ENCODE measurements at places on chromosomes 11 and 22.

DNA sequence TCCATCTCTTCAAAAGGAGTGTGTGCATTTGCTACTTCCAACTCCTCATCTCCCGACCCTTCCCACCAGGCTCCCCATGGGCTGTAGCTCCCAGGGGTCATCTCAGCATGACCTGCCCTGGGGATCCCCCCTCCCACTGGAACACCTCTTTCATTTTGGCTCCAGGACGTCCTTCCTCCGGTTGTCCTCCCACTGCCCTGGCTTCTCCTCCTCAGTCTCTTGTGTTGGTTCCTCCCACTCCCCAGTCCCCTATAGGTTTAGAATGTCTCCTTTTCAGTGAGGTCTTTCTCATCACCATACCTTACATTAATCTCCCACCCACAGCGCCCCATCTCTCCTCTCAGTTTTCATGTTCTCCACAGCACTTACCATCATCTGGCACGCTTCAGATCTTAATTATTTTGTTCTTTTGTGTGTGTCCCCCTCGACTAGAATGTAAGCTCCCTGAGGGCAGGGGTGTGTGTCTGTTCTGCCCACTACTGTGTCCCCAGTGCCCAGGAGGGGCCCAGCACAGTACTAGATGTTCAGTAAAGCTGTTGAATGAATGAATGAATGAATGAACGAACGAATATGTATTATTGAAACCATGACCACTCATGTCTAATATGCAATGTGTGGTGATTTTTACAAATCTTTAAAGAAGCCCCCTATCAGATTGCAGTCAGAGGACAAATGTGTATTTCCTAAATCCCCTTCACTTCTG, 2.0 kb upstream of the TMA7B start:
- no peak for DNase-seq

- DNase-seq: no peak
These were observed 54.1 kb downstream of the MCAM start for GRCh38 chr11:119262668-119263351.

DNA sequence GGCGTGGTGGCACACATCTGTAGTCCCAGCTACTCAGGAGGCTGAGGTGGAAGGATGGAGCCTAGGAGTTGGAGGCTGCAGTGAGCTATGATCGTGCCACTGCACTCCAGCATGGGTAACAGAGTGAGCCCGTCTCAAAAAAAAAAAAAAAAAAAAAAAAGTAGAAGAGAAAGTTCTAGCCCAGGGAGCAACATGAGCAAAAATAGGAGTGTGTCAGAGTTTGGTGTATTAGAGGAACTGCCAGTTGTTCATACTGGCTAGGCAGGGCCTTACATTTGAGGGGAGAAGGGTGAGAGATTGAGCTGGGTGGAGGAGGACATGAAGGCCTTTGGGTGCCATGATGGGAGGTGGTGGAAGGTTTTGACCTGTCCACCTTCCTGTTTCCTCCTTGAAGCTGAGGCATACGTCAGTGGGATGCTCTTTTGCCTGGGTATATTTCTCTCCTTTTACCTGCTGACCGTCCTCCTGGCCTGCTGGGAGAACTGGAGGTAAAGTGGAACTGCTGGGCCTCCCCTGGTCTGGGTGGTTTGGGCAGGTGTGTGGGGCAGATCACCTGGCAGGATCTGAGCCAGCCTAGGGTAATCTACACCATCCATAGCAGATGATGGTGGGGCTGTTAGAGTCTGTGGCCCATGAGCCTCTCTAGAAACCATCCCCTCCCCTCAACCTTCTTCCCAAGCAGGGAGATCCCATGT, 7.3 kb downstream of the SIDT2 start:
- DNase-seq: no peak

DNA sequence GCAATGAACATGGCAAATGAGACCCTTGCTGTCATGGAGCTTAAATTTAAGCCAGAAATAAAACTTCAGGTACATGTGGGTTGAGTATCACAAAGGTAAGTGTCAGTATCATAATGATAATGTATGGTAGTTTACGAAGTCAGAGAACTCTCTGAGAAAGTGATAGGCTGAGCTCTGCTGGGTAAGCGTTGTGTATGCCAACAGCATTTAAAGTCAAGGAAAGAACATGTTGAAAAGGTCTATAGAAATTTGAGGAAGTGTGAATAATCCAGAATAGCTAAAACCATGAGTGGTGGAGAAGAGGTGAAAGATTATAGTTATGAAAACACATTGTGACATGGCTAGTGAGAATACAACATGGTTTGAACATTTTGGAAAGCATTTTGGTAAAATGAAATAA, 17.4 kb upstream of the CTSC start:
- no peak for DNase-seq

DNA sequence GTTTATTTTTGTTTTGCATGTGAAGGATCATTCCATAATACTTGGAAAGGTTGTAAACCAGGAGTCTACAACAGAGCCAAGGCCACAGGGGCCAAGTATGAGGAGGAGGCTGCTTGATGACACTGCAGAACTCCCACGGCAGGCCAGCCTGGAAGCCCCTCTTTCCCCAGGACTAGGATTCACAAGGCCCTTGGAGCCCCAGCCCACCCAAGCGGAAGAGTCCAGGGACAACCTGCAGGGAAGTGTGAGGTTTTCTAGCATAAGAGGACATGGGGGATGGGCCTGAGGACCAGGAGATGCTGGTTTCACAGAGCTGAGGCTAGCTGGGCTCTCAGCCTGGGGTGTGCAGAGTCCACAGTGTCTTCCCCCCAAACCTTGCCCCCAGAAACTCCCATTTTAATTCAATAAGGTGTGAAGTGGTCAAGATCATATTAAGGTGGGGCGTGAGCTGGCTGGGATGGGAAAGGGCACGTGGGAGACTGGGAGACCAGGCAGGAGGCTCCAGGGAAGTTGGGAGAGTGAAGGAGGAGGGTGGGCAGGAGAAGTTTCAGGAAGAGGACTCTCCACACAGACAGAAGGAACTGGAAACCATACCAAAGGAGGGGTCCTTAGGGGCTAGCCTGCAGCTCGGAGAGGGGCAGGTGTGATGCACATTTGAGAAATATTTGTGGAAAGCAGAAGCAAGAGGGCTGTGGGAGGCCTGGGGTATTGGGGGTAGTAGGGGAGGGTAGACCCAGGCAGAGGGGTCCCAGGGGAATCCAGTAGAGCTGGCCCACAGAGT, 12.4 kb downstream of the GNAZ start:
- no peak for DNase-seq

DNA sequence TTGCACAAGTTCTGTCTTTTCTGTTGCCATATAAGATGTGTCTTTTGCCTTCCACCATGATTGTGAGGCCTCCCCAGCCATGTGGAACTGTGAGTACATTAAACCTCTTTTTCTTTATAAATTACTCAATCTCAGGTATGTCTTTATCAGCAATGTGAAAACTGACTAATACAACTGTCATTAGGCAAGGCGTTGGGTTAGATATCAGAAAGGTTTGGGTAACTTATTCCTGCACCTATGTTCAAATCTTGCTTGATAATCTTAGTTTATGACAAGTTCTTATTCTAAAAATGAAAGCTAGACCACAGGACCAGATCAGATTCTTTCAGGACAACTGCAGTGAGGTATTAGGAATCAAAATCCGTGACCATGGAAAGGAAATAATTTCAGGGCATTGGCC, 160.6 kb upstream of the BDNF start:
- DNase-seq: no peak

- DNase-seq: no peak
These were observed 21.3 kb downstream of the SIK2 start for GRCh38 chr11:111623527-111624030.

GRCh38 chr22:49328118-49328475, 499.6 kb downstream of the BRD1 start:
- DNase-seq: no peak

- no peak for DNase-seq
These were observed 79.1 kb upstream of the TIMP3 start for GRCh38 chr22:32722441-32722840.

DNA sequence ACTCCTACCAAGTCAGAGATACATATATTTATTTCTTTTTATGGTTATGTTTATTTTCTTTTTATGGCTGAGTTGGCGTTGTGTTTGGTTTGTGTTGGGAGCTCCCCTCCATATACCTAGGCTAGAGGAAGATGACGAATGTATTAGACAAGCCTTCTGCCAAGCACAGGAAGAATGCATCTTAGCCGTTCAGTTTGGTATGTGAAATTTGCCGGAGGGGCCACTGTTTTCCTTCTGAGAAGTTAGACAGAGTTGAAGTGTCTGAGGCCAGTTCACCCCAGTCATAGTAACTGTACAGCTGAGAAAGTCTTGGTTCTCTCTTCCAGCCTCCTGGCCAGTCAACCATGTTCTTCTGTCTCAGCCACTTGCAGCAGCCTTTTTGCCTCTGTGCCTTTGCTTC, 29.8 kb downstream of the TEAD1 start:
- DNase-seq: no peak

GRCh38 chr11:66281776-66282467, 3.9 kb downstream of the CNIH2 start:
- no peak for DNase-seq

GRCh38 chr11:91871791-91872190, 352.8 kb upstream of the FAT3 start:
- DNase-seq: no peak

GRCh38 chr11:65553301-65554001, 4.7 kb downstream of the LTBP3 start:
- DNase-seq: no peak

GRCh38 chr11:8967184-8967583, 2.9 kb upstream of the TMEM9B start:
- DNase-seq: no peak

- DNase-seq: peak; percentile 79
These were observed at the start of gene RASGRP2 for GRCh38 chr11:64743591-64744543. Gene RASGRP2, minus strand, starts transcription at chr11:64744142. Its CDS starts 1,276 bp downstream, at chr11:64742866.

DNA sequence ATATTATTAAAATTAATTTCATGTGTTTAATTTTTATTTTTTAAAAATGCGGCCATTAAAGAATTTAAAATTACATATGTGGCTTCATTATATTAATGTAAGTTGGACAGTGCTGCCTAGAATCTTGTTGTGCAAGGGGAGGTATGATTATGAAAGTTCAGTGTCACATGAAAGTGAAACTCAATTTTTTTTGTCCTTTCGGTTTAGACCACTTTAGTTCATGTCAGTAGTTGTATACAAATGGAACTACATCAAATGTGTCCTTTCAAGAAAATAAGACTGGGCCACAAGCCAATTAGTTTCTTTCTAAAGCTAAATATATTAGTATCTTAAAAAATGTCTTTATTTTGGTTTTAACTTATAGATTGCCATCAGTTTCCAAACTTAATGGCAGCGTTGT, 35.7 kb downstream of the TBCEL start:
- DNase-seq: no peak

DNA sequence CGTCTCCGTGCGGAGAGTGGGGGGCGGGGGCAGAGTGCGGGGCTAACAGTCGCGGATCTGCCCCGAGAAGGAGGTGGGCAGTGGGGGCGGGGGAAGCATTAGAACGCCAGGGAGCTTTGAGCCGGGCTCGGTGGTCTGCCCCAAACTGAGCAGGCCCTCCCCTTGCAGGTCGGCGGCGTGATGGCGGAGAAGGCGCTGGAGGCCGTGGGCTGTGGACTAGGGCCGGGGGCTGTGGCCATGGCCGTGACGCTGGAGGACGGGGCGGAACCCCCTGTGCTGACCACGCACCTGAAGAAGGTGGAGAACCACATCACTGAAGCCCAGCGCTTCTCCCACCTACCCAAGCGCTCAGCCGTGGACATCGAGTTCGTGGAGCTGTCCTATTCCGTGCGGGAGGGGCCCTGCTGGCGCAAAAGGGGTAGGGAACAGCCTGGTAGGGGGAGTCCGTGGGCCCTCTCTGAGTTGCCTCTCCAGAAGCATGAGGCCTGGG, 979 bp downstream of the ABCG4 start:
- DNase-seq: no peak

- no peak for DNase-seq
These were observed 44.9 kb upstream of the RBFOX2 start for GRCh38 chr22:36073476-36073875.

- no peak for DNase-seq
These were observed 69.3 kb downstream of the FAM168A start for GRCh38 chr11:73528483-73529203.

GRCh38 chr11:32231909-32232493, 141.1 kb downstream of the RCN1 start:
- peak; percentile 55 for DNase-seq

GRCh38 chr22:37098976-37099591, 10.4 kb downstream of the TMPRSS6 start:
- DNase-seq: no peak

DNA sequence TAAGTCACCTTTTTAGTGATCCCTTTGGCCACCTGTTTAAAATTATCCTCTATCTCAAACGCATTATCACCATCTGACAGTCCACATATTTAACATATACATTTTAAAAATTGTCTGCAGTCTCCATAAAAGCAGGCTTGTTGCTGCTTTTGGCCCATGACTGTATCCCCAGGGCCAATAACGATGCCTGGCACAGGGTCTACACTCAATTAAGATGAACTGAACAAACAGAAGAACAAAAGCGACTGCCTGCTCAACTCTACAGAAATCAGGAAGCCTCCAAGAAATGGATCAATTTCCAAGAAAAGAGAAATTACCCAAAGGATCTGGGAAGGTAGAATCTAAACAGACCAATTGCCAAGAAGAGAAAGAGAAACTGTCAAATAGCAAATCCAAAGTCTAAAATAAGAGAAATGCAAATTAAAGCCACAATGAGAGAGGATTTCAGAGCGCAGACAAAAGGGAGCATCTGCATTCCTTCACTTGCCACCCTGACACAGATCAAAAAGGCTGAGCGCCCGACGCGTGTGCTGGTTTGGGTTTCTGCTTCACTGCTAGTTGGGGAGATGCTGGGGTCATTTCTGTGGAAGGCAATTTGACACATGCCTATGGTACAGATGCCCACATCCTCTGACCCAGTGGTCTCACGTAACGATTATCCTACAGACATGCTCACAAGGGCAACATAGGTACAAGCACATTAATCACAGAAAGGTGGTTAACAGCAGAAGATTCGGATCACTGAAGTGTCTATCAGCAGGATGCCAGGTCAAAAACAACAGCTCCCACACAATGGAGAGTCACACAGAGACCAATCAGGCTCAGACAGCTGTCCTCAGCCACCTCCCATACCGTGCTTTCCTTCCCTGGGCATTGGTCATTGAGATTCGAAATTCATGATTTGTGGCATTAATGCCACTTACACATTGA, 55.9 kb downstream of the SHISAL1 start:
- DNase-seq: no peak

DNA sequence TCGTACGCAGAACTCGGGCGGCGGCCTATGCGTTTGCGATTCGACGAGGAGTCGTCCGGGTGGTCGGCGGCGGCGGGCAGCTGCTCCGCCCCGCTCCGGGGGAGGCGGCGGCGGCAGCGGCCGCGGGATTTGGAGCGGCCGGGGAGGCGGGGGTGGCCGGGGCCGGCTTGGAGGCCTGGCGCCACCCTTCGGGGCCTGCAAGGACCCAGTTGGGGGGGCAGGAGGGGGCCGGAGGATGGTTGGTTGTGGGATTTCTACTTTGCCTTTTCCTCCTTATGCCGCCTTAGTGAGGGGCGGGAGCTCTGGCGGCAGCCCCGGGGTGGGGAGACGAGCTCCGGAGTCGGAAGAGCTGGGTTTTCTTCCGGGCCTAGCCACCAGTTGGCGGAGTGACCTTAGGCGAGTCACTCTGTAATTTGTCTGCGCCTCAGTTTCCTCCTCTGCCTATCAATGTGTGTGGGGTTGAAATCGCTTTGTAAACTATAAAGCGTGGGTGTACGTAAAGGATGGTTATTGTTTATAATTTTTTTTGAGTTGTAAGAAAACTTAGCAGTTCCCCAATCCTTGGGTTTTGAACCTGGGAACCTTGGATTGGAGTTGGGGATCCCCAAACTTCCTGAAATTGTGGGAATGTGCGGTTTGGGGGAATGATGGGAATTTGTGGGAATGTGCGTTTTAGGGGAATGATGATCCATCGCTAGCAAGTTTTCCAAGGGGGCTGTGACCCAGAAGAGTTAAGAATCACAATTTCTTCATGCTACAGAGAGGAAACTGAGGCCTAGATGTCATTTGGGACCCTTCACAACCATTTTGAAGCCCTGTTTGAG, 679 bp downstream of the TUG1 start:
- DNase-seq: peak; percentile 61

Measured in WERI-Rb-1 (cell line).